Activated naive CD4-positive, alpha-beta T cell treated with anti-CD3 and anti-CD28 coated beads for 36 hours (primary cell): ENCODE measurements at places on chromosomes 5 and 9. TPM values are rescaled to one million over a fixed set of nuclear protein-coding genes. Genes with fewer than 3 reads are reported as not detected.

- DNase-seq = peak; percentile 59
Measured at GRCh38 chr5:159310511-159310910, 19.8 kb downstream of the IL12B start.

GRCh38 chr5:124289641-124290311, 456.7 kb downstream of the ZNF608 start:
- no peak for DNase-seq

DNA sequence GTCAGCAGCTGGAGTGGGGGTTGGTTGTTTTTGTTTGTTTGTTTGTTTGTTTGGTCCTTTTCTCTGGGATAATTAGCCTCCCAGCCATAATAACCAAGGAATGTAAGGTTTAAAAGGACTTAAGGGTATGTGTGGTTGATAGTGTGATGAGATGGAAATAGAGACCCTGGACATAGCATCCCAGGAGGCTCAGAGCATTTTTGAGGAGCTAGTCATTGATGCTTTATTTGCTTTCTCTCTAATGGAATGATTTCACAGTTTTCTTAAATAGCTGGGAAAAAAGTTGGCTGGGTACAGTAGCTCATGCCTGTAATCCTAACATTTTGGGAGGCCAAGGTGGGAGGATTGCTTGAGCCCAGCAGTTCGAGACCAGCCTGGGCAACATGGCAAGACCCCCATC, 45.1 kb downstream of the TTC1 start:
- no peak for DNase-seq

GRCh38 chr9:9523476-9524139, 1089.2 kb downstream of the PTPRD start:
- DNase-seq = no peak

DNA sequence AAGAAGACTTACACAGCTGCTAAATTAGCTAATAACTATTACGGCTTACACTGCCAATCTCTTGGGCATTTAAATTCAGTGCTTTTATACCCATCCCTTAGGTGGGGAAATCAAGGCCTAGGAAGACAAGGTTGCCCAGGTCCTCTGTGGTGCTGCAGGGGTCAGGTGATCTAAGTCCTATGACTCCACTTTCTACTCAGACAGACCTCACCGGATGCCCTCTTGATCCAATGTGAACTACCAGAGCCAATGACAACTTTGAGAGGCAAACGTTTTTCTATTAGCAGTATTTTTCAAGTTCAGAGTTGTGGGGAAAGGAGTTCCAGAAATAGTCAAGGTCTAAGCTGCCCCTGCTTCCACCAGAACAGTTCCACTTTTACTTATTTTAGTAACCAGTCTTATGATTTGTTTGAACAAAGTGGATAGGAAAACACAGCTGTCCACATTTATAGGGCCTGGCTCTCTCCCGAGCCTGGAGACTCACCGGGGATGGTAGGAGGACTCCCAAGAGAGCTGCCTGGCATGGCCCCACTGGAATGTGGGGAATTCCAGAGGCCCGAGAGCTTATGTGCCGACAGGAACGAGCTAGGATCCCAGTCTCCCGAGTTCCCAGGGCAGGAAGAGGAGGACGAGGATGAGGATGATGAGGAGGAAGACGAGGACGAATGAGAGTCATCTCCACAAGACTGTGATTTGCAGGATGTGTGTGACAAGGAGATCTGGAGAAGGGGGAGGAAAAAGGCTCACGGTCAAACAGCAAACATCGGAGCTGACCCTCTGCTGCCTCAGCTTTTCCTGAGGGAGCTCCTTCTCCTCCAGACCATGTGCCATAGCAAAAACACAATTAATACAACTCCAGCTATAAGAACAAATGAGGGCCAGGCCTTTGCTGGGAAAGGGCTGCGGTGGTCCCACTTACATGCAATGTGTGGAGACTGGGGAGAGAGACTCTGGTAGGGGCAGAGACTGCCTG, 16.7 kb downstream of the FAM193B start:
- DNase-seq = no peak

GRCh38 chr9:72907421-72907820, 45.4 kb downstream of the ALDH1A1 start:
- no peak for DNase-seq

DNA sequence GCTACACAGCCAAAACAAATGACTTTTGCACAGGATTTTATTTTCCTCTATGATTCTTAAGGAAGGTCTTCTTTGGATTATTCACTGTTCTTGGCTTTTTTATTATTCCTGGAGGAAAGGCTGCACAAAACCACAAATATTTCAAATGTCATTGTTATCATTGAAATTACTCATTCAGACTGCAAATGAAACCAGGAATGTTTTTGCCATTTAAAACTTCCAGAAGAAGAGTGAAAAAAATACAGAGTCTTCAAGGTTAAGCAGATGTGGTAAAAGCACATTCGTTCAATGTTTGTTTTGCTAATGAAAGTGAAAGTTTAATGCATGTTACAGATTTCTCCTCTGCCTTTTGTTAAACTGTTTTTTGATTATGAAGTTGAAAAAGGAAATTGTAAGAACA, 238.2 kb downstream of the TLE4 start:
- no peak for DNase-seq

DNA sequence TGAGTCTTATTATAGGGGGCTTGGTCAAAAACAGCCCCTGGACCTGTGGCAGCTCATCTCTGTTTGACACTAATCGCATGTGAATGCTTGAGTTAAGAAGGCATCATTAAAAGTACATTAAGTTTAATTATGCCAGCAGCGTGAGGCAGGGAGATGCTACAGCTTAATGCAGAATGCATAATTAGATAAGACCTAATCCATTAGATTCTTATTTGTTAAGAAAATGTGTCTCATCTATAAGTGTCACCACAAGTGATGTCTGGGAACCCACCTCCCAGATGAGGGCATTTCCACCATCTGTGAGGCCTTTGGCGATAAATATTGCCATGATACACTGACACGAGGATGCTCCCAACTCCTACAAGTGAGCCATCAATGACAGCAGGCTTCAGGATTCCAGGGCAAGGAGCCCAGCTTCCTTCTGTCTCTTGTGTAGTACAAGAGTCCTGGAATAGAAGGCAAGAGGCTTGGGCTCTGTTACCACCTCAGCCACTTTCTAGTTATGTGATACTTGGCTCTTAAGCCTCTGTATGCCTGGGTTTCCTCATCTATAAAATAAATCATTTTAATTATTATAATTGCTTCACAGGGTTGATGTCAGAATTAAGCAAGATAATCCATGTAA, 202.7 kb downstream of the FAM114A2 start:
- no peak for DNase-seq

The MCTP1 gene
- not detected for total RNA-seq

The NLN gene
- 35.5 TPM for total RNA-seq

The PITX1 gene
- 0.25 TPM for total RNA-seq

The KLHL9 gene
- total RNA-seq = 18.3 TPM

The SLC1A1 gene
- total RNA-seq = not detected

The PCDHB2 gene
- not detected for total RNA-seq

The PCDHA10 gene
- total RNA-seq = not detected
